PC-9 (cell line): ENCODE measurements at places on chromosomes 5 and 9. TPM values are rescaled to one million over a fixed set of nuclear protein-coding genes. Genes with fewer than 3 reads are reported as not detected.

FBP2 gene
- total RNA-seq: not detected in 2 replicates

- H3K27ac ChIP-seq: no peak overlapping the region
- no peaks in the 10 kb centered on the region; the same call in 1 of the 2 replicates for H3K36me3 ChIP-seq
- no peak overlapping the region for H3K4me3 ChIP-seq
These were observed 20.3 kb downstream of the KIF2A start for GRCh38 chr5:62326302-62326701.

DNA sequence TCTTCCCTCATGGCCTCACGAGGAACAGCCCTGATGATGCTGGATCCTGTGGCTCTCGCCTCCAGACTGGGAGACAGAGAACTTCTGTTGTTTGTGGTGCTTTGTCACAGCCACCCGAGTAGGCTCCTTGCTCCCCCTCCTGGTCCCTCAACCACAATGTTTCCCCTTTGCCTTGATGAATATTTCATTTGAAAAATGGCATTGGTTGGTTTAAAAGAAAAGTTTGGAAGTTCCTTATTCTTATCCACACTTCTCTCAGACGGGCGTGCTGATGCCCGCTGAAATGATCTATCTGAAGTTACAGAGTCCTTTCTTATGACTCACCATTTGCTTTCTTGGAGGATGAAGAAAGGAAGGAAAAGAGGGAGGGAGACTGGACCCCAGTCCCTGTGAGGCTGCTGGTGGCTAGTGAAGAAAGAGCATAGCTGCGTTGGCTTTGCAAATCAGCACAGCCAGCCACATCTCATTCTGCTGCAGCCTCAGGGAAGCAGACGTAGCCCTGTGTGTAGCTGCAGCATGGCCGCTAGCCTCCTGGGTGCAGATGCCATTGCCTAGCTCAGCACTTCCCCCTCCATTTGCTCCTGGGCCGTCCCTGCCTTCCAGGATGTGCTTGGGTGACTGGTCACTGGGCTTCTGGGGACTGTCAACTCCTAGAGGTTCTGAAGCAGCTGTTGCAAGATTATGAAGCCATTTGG lies 185.9 kb downstream of the ERCC6L2 start:
- H3K27me3 ChIP-seq: peaks cover 31% of the 10 kb centered on the region; the same call in 1 of the 2 replicates
- no peak overlapping the region for H3K4me3 ChIP-seq
- H3K36me3 ChIP-seq: no peaks in the 10 kb centered on the region
- no peak overlapping the region for H3K27ac ChIP-seq

- no peak overlapping the region for H3K27ac ChIP-seq
- no peaks in the 10 kb centered on the region for H3K36me3 ChIP-seq
- DNase-seq: no peak
- H3K4me1 ChIP-seq: no peaks in the 10 kb centered on the region
- no peak overlapping the region for H3K4me3 ChIP-seq
These were observed 64.5 kb downstream of the FBXL7 start for GRCh38 chr5:15564523-15564922.

FAM169A gene
- total RNA-seq: 2.1 and 3.9 TPM in 2 replicates

- peaks cover 5% of the 10 kb centered on the region; the same call in 1 of the 2 replicates for H3K4me1 ChIP-seq
- no peak overlapping the region for H3K4me3 ChIP-seq
- no peak overlapping the region for H3K27ac ChIP-seq
- no peaks in the 10 kb centered on the region for H3K36me3 ChIP-seq
These were observed 8.0 kb downstream of the GCNT4 start for GRCh38 chr5:75044406-75044805.

SLC6A7 gene
- 0.25 TPM in 1 of 2 replicates, not detected in the other for total RNA-seq
